H54 (cell line): ENCODE measurements at places on chromosomes 16 and 17.

DNA sequence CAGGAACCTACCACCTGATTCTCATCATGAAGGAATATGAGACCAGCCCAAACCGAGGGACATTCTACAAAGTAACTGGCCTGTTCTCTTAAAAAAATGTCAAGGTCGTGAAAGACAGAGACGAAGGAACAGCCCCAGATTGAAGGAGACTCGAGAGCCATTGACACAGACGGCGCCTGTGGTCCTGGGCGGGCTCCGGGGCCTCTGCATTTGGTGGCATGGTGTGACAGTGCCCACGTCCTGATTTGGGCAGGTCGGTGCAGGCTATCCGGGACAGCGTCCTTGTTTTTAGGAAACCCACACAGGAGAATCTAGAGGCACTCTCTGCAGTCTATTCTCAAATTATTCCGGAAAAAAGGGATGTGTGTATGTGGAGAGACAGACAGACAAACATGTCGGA is 64.1 kb downstream of the ADCY9 start:
- no peak for DNase-seq

DNA sequence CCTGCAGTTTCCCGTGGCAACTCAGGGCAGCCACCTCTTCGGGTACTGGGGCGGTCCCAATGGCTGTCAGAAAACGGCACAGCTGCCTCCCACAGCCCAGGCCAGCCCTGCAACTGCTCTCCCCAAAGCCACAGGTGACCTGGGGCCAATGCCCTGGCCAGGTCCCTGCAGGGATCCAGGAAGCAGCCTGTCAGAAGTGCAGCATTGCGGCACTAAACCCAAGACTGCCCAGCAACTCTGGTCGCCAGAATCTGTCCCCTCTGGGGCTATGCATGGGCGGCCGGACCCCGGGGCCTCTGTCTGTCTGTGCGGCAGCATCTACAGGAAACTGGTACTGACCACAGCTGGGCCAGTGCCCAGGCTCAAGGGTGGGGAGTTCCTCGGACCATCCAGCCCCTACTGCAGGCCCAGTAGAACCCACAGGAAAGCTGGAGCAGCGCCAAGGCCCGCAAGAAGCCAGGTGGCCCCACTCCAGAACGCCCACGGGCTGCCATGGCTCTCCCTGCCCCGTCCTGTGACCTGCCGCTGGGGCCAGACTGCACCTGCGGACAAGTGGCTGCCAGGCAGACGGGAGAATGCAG is 5.5 kb downstream of the CYBC1 start:
- DNase-seq, result no peak

GRCh38 chr17:7889166-7889955 is 772 bp downstream of the CHD3 start:
- peak; percentile 96 for DNase-seq

DNA sequence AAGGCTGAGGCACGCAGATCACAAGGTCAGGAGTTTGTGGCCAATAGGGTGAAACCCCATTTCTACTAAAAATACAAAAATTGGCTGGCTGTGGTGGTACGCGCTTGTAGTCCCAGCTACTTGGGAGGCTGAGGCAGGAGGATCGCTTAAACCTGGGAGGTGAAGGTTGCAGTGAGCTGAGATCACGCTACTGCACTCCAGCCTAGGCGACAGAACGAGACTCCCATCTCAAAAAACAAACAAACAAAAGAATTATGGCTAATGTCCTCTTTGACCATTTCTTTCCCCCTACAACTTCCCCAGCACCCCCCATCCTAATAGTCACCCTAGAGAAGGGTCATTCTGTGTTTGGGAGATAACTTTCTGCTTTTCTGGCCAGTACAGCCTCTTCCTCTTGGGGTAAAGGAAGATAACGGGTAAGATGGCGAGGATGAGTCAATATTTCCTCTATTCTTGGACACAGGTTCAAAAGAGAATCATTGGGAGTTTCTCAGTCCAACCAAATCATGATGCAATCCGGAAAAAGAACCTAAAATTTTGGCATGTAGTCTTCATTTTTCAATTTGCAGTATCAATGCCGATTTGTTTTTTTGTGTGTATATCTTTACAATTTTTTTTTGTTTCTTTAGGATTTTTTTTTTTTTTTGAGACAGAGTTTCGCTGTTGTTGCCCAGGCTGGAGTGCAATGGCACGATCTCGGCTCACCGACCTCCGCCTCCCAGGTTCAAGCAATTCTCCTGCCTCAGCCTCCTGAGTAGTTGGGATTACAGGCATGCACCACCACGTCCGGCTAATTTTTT is 107.6 kb upstream of the MED13 start:
- no peak for DNase-seq

DNA sequence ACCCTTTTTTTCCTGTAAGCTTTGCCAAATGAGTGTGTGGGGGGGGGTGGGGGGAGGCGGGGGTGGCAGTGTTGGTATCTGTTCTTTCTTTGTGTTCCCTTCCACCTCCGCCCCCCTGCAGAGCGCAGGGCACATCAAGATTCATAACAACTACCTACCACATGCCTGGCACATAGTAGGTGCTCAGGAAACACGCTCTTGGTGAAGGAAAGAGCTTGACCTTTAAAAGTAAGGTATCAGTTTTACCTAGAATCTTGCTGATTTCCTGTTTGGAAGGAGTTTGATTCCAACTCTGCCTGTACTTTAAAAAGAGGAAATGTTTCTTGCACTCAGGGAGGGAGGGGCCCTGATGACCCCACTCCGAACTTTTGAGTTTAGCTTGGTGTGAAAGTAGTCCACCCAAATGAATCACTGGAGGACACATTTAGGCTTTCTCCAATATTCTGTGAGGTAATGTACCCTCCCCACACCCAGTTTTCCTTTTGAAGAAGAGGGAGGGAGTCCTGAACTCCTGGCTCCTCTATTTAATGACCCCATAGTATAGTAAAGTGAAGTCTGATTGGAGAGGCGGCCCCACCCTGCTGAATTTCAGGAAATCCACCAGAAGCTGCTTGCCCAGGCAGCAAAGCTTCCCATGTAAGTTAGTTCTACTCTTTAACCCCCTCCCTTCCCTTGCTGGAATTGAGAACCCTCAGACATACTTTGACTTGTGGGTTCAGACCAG is 560 bp upstream of the FAM20A start:
- no peak for DNase-seq

- DNase-seq, result no peak
Observed at GRCh38 chr17:80246726-80247125, 13.9 kb upstream of the RNF213 start.

- no peak for DNase-seq
Observed at GRCh38 chr16:48525201-48526057, 84.6 kb downstream of the N4BP1 start.

GRCh38 chr16:87006789-87007745 is 310.1 kb downstream of the C16orf95 start:
- DNase-seq, result no peak

DNA sequence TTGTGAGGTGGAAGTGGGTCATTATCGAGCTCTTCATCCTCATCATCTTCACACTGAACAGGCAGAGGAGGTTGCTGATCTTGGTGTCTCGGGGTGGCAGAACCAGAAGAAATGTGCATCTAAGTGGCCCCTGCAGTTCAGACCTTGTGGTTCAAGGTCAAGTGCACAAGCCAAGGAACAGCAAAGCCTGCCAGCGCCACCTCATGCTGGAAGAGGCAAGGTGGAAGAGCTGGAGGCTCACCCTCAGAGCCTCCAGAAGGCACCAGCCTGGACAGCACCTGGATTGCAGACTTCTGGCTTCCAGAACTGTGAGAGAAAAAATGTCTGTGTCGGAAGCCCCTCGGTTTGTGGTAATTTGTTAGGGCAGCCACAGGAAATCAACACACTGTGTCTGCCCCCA is 32.7 kb downstream of the IFT140 start:
- DNase-seq, result no peak
